Esophagus mucosa (tissue), 1 donor: ENCODE measurements at places on chromosomes 11 and 22. TPM values are rescaled to one million over a fixed set of nuclear protein-coding genes. Genes with fewer than 3 reads are reported as not detected.

- no peak for ATAC-seq
Observed at GRCh38 chr11:114683007-114683406, 4.7 kb downstream of the NXPE2 start.

The SLC37A4 gene
- 7.2 TPM for total RNA-seq

DNA sequence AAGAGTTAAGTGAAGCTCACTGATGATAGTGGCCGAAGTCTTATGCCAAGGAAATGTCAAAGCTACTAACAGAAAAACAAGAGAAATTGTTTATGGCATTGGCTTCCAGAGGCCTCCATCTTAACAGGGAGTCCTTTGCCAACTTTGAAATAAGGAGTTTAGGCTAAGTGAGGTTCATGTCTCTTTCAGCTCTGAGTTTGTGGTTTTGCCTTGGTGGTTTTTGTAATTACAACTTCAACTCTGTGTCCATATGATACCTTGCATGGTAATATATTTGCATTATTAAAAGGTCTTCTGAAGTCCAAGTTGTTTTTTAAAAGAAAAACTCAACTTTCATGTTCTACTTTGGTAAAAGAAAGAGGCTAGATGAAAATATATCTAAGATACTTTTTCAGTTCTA is 31.4 kb upstream of the ANO5 start:
- no peak for ATAC-seq

The CHRM1 gene
- not detected for total RNA-seq

The KRTAP5-8 gene
- total RNA-seq: 0.32 TPM

The DGCR6 gene
- 1.6 TPM for total RNA-seq

The C22orf15 gene
- total RNA-seq: not detected

DNA sequence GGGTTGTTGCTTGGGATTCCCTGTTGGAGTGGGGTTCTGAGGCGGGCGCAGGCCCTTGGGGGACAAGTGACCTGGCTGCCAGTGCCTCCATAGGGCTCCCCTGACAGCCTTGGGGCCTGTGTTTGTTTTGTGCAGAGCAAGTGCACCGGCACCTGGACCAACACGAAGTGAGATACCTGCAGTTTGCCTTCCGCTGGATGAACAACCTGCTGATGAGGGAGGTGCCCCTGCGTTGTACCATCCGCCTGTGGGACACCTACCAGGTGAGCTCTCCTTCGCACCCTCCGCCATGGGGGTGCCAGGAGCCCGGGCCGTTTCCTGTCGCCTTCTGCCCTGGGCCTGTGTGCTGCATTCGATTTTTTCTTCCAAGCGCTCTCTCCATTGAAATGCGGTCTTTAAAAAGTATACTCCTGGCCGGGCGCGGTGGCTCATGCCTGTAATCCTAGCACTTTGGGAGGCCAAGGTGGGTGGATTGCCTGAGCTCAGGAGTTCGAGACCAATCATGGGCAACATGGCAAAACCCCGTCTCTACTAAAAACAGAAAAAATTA is 274.6 kb downstream of the TBC1D22A start:
- ATAC-seq: no peak

- ATAC-seq: peak; percentile 35
Observed at GRCh38 chr11:58573451-58574104, 2.1 kb downstream of the LPXN start.

DNA sequence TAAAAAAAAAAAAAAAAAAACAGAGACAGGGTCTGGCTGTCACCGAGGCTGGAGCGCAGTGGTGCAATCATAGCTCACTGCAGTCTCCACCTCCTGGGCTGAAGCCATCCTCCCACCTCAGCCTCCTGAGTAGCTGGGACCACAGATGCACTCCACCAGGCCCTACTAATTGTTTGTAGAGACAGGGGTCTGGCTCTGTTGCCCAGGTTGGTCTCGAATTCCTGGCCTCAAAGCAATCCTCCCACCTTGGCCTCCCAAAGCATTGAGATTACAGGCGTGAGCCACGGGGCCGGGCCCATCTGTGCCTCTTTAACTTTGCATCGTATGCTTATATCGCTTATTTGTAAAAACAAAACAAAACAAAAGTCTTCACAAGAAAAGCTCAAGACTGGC is 3.1 kb downstream of the CPT1A start:
- ATAC-seq: no peak

The DSCAML1 gene
- total RNA-seq: not detected

The TTC36 gene
- not detected for total RNA-seq

DNA sequence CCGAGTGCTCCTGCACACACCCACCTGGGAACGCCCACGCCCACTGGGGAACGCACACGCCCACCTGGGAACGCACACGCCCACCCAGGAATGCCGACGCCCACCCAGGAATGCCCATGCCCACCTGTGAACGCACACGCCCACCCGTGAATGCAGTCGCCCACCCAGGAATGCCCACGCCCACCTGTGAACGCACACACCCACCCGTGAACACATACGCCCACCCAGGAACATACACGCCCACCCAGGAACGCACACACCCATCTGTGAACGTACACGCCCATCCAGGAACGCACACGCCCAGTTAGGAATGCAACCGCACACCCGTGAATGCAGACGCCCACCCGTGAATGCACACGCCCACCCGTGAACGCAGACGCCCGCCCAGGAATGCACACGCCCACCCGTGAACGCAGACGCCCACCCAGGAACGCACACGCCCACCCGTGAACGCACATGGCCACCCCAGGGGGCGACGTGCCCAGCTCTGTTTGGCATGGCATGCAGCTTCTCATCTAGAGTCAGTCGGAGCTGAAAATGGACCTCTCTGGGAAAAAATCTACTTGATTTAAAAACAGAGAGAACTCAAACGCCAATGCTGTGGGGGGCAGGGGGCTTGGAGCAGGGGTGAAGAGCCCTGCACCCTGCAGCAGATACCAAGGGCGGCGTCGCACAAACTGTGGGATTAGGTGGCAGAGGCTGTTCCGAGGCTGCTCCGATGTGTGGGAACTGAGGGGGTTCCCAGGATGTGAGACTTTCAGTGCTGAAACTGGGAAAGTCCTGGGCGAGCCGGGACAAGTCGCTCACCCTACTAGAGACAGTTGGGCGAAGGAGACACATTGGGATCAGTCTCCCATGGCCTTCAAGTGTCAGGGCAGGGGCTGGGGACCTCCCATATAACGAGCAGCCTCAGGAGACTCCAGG is 83.3 kb downstream of the MYEOV start:
- ATAC-seq: peak; percentile 46

DNA sequence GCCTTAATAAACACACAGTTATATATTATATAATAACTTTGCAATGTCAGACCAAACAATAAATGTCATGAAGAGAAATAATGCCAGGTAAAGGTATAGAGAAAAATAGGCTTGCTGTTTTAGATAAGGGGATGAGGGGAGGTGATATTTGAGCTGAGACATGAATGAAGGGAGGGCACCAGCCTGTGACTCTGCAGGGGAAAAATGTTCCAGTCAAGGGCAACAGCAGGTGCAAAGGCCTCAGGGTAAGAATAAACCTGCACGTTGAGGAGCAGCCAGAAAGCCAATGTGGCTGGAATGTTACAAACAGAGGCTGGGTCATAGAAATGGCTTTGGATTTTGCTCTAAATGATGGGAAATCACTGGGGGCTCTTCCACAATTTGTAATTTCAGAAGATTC is 519.6 kb downstream of the SOX6 start:
- no peak for ATAC-seq

DNA sequence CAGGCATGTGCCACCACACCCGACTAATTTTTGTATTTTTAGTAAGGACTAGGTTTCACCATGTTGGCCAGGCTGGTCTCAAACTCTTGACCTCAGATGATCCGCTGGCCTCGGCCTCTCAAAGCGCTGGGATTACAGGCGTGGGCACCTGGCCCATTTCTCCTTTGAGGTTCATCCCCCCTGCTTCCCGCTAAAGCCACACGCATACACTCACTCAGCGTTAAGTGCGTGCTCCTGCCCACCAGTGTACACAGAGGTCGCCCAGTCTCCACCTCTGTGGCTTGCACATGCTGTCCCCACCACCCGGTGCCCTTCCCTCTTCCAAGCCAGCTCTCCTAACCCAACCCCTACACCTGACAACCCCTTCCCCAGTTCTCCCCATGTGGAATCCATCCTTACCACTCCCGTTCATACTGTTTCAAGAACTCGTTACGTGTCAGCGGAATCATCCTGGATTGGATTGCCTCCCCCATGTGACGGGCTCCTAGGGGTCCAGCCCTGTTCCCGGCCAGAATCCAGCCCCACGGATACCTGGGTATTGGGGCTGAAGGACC is 15.7 kb upstream of the CYTH4 start:
- ATAC-seq: peak; percentile 27

- no peak for ATAC-seq
Observed at GRCh38 chr11:114167771-114168448, 108.4 kb downstream of the ZBTB16 start.

The LRRN4CL gene
- 1.1 TPM for total RNA-seq

The ARHGAP42 gene
- 4.0 TPM for total RNA-seq

- ATAC-seq: peak; percentile 53
Observed at GRCh38 chr11:130103296-130103814, 33.7 kb downstream of the APLP2 start.

The SLC22A6 gene
- total RNA-seq: not detected

DNA sequence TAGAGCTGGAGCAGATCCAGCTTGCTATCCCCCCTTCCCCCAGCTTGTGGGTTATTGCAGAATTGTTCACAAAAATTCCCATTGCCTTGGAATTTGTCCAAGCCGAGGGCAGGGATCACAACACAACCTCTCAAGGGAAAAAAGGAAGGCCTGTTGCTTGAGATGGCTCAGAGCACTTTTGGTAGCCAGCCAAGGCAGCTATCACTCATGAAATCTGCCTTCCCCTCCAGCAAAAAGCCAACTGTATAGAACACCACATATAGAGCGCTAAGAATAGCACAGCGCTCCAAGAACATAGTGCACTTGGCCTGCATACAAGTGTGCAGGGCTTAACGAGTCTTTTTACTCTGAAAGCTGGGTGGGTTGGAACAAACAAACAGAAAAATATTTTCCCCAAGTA is 46.2 kb downstream of the FAM83F start:
- no peak for ATAC-seq

DNA sequence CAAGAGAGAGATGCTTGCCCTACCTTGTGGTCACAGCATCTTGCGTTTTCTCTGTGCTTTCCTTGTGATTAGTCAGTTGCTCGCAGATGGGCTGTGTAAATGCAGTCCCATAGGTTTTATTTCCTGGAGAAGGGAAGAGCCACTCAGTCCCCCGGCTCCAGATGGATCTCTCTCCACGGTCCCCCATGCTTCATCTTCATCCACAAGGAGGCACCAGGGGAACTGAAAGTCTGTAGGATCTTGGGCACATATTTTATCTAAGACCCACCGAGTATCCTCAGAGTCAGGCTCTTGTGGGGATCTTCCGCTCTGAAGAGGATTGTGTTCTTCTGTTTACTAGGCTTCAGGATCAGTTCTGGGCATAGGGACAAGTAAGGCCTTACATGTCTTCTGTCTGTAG is 66.8 kb upstream of the E2F8 start:
- no peak for ATAC-seq

The OR52N2 gene
- total RNA-seq: not detected

- ATAC-seq: peak; percentile 60
Observed at GRCh38 chr11:134126217-134126822, 57.4 kb downstream of the JAM3 start.

The FLRT1 gene
- not detected for total RNA-seq

DNA sequence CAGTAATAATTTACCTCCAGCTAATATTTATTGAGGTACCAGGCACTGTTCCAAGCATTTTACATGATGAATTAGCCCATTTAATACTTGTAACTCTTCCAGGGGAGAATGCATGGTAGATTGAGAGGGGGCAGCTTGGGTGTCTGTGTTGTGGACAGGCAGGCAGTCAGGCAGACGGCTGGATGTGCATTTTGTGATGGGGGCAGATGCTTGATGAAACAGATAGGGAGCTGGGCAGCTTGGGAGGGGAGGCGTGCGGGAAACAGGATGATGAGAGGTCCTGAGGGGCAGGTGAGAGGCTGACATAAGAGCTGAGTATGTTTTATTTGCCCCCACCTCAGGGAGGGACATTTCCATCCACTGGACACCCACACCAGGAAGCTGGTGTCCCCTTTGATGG is 33.1 kb upstream of the SHISAL1 start:
- no peak for ATAC-seq

GRCh38 chr11:124277804-124278203 is 21.6 kb downstream of the OR8G5 start:
- no peak for ATAC-seq

DNA sequence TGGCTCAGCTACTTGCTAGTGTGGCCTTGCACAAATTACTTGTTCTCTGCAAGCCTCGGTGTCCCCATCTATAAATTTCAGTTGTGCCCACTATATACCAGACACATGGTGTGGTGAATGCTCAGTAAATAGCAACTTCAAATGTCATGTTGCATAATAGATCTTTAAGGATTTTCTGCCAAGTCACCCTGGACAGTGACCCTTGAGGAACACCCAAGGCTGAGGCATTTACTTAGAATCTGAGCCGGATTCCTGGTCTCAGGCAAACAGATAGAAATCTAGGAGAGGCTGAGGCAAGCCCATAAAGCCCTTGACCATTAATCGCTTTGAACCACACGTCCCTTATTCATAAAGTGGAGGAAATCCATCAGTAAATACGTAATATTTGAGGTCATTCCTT is 9.7 kb downstream of the TEAD1 start:
- no peak for ATAC-seq

GRCh38 chr11:128359515-128359914 is 227.8 kb downstream of the ETS1 start:
- no peak for ATAC-seq

DNA sequence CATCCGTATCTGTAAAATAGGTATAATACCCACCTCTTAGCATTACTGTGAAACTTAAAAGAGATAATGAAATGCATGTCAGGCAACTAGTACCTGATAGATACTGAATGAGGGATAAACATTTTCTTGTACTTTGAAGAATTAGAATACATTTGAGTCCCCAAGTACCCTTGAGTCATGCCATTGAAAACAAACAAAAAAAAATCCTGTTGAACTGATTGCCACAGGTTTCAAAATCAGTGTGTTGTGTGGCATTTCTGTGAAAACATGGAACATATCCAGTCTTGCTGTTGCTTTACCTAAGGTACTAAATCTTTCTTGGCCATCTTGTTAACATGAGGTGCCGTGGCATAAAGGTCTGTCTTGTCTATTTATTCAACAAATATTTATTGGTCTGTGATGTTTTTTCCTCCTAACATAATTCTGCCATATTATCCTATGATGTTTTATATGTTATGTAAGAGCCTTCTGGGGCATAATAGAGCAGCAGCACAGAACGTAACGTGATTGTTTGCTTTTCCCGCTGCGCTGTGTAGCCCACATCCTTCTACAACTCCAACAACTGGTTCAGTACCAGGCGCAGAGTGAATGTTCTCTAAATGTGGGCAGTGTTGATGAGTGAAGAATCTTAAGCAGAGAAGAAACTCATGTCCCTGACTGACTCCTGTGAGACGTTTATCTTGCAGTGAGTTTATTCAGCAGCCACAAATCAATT is 79.3 kb upstream of the RAB1B start:
- no peak for ATAC-seq

GRCh38 chr11:128628325-128628673 is 40.9 kb upstream of the ETS1 start:
- no peak for ATAC-seq
